GM20000 (cell line): ENCODE measurements at places on chromosomes 7 and 10.

DNA sequence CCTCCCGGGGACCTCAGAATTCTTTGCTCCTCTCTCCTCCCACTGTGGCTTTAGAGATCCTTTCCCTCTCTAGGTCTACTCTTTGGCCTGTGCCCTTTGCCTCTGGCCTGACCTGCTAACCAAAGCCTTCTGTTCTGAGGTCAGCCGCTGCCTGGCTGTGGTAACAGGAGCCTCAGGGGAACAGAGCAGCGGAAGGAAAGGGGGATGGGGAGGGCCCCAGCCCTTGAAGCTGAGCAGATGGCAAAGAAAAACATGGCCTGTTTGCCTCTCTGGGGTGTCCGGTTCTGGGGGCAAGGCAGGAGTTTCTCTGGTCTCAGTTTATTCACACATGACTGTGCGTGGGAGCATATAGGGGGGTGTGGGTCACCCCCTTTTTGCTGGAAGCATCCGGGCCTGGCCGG, 28.2 kb downstream of the COL26A1 start:
- peak; percentile 81 for DNase-seq

- DNase-seq: no peak
These were observed 89.8 kb upstream of the SAMD8 start for GRCh38 chr10:75021379-75022249.

DNA sequence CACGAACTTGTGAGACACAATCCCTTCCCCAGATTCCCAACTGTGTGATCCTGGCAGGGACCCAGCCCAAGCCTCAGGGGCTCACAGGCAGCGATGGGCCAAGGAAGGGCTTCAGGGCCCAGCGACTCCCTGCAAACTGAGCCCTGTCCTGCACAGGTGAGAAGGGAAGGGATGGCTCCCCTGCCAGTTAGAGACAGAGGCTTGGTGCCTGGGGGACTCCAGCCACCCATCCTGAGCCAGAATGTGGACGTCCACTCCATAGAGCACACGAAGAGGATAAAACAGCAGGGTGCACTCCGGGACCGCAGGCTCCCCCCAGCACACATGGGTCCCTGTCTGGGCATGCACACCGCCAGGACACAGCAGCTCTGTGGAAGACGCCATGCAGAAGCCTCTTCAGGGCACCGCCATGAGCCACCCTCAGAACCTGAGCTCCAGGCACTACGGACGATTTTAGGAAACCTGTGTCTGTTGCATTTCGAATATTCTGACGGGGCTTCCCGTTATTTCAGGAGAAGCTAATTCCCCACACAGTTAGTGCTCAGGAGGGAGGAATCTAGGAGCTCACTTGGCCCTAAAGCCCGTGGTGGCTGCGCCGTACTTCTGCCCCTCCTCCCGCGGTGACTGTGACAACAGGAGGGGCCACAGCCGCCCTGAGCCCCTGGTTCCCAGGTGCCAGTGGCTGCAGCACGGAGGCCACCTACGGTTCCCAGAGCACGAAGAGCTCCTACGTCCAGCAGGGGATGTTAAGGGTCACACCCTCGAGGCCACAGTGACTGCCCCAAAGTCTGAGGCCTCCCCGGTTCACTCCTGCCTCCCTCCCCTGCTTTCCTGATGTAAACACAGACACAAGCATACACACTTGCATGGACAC, 326.0 kb downstream of the PTPRN2 start:
- DNase-seq: no peak

DNA sequence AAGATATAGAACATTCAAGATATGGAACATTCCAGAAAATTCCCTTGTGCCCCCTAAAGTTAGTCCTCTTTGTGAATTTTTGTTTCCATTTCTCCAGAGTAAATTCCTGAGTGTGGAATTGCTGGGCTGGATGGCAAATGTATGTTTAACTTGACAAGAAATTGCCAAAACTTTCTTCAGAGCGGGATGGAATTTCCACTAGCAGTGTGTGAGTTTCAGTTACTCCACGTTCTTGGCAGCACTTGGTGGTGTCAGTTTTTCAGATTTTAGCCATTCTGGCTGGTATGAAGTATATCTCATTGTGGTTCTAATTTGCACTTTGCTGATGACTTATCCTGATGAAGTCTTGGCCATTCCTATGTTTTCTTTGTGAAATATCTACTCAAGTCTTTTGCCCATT, 71.2 kb downstream of the MGMT start:
- no peak for DNase-seq

DNA sequence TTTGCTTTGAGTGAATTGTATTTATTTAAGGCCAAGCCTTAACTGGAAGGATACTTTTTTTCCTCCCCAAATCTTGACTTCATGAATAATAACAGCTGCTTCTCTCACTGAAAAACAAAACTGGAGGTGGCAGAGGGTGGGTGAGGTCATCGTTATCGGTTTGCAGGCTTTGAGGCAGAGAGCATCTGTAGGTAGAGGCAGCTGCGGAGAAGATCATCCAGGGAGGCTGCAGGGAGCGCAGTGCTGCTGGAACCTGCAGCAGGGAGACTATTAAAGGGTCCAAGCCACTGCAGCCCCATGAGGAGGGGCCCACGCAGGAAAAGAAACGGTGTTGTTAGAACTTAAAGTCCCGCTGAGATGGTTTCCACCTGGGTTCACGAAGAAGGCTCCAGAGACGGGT, 112.1 kb upstream of the SDK1 start:
- DNase-seq: no peak

DNA sequence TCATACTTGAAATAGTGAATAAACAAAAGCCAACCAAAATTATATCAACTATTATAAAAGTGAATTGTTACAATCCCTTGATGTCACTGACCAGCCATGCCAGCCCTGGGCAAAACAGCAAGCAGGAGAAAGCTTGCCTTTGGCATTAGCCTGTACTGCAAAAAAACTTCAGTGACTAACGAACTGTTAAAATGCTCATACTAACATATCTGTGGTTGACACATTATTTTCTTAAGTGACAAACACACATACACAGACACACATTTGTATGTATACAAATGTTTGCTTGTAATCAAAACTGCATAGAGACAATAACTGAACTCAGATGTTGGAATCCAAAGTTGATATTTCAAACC, 29.5 kb downstream of the CHCHD3 start:
- no peak for DNase-seq

DNA sequence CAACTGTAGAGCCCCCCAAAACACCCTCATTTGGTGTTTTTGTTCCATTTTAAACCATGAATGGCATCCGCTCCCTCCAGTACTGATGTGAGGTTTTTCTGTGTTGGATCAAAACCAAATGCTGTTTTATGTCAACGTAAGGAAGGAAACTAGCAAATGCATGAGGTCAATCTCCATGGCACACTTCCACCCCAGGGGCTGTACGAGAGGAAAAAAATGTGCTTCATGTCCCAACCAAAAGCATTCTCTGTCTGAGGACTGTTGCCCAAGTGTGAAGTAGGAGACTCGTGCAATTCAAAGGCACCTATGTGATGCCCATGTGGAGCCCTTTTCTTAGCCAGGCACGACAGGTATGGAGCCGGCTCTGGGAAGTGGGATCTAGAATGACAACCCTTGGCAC, 180.3 kb upstream of the MKI67 start:
- DNase-seq: no peak

GRCh38 chr10:31605861-31606525, 287.0 kb downstream of the ZEB1 start:
- no peak for DNase-seq

- no peak for DNase-seq
These were observed 27.1 kb downstream of the ZNF800 start for GRCh38 chr7:127365164-127365956.

DNA sequence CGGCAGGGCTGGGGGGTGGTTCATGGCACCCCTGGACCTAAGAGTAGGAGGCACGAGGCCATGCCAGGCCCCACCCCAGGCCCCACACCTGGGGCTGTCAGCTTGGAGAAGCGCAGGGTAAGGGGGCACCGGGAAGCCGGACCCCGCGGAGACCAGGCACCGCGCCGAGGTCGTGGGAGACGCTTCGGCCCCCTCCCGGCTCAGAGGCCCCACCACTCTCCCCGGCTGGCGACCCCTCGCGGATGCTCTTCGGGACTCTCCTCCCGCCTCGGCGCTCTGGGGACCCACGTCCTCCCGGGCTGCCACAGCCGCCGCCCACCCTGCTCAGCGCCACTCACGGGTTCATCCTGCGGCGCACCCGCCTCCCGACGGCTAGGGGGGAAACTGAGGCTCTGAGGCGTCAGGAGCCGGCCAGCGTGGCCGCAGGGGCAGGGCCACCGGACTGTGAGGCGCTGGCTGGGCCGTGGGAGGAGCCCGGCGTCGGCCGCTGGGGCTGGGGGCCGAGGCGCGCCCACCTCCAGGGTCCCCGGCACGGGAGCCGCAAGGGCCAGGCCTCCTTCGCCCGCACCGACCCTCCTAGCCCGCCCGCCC, 25.9 kb downstream of the PDGFA start:
- DNase-seq: no peak

DNA sequence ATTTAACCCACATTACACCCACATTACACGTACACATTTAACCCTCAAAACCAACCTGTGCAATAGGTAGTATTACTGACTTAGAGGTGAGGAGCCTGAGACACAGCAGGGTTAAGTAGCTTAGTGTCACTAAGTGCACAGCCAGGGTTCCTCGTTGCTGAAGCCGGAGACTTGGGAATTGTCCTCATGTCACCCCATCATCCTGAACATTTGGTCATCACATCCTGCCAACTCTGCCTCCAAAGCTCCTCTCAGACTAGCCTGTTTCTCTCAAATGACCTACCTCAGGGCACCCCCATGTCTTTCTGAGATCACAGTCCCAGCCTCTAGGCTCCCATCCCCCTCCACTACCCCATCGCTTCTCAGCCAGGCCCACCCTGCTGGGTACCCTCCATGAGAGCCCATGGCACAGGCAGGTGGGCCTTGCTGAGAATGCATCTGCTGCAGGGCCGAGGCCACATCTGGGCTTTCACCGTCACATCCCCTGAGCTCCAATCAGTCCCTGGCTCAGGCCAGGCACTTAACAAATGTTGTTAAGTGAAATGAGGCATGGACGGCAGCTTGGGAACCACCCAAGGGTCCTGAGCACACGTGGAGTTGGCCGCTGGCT, 21.1 kb upstream of the PCBD1 start:
- DNase-seq: no peak

GRCh38 chr10:70573599-70574506, 28.7 kb downstream of the PRF1 start:
- DNase-seq: no peak

GRCh38 chr7:44063894-44064651, 1.3 kb downstream of the PGAM2 start:
- no peak for DNase-seq

DNA sequence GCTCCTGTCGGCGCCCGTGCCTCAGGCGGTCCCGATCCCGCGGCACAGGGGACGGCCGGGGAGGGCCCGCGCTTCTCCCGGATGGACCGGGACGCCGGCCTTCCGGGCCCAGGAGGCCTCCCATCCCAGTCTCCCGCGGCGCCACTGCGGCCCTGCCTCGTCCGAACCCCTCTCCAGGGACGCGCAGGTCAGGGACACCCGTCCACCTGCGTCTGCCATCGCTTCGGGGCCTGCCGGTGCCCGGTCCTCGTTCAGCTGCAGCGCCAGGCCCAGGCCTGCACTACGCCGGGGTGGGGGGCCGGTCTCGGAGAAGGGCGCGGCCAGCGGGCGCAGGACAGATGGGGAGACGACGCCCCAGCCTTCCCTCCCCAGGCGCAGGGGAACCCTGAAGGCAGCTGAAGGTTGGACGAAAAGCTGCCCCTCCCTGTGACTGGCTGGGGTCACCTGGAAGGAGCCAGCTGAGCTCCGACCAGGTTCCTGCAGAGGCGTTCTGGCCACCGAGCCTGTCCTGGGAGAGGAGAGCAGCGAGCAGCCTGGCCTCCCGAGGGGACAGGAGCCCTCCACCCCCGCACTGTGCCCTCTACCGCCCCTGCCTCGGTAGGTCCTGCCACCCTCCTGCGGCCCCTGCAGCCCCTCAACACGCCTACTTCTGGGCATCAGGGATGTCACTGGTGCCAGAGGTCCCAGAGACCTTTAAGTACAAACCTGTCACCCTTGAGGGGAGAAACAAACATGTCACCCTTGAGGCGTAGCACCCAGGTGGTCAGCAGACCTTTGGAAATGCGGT, 84.3 kb downstream of the LANCL2 start:
- no peak for DNase-seq

DNA sequence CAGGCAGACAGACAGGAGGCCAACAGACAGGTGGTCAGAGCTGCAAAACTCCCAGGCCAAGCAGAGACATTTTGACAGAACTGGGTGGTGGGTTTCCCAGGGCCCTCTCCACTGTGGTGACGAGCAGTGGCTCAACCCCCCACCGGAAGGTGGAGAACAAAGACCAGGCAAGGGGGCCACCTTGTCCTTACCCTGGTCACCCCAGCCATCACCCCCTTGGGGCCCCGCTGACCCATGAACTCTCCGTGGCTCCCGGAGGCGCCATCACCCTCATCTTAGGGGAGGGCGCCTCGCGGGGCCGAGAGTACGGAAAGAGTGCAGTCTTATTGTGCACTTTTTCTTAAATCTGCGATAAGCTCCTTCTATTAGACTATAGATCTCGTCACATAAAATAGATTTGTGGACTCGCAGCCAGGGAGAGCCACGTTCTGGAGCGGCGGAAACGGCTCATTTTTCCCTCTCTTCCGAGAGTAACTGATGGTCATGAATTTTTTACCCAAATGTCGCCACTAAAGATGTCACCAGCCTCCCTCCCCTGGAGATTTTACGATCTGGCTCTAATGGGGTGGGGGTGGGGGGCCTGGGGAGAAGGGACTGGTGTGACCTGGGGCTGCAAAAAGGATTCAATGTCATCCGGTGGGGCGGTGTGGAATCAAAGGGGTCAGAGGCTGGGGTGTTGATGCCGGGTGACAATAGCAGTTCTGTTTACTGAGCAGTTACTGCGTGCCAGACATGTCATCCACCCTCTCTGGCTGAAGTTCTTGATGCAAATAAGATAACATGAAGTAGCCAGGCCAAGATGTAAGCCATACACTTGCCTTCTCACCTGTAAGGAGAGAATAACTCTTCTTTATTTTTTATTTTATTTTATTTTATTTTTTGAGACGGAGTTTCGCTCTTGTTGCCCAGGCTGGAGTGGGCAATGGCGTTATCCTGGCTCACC, 71.1 kb upstream of the MYL10 start:
- DNase-seq: no peak

DNA sequence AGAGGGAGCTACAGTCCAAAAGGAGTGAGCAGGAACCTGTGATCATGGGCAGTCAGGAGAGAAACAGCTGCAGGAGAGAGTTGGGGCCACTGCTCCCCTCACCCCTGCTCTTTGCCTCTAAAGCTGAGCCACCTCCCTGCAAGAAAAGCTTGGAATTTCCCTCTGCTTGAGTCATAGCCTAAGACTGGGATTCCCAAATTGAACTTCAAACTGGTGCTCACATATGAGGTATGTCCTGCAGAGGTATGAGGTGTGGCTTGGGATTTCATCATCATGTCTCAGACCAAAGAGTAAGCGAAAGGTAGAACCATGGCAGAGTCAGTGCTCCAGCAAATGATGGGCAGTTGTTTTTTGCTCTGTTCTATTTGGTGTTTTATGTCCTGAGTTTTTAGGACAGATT, 237.1 kb upstream of the NRP1 start:
- DNase-seq: no peak
